A549 (cell line): ENCODE measurements at places on chromosomes 6 and 20. TPM values are rescaled to one million over a fixed set of nuclear protein-coding genes. Genes with fewer than 3 reads are reported as not detected.

- no peak for DNase-seq
These were observed 16.7 kb downstream of the UBE2V1 start for GRCh38 chr20:50096237-50096636.

GRCh38 chr6:32967151-32968091 lies 973 bp upstream of the BRD2 start:
- no peak for DNase-seq

DNA sequence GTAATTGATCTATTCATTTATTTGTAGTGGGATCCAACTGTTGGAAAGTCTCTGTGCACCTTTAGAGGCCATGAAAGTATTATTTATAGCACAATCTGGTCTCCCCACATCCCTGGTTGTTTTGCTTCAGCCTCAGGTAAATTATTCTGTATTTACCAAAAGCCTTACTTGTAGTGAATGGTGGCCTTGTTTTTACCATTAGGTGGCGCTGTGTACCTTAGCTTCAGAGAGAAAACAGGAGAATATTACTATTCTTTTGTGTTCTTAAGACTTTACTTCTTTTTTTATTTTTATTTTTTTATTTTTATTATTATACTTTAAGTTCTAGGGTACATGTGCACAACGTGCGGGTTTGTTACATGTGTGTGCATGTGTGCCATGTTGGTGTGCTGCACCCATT lies 23.7 kb downstream of the PEX7 start:
- DNase-seq: peak; percentile 56

GRCh38 chr6:132412656-132413498 lies 11.6 kb upstream of the MOXD1 start:
- DNase-seq: no peak

MYMX gene
- polyA plus RNA-seq: not detected in 3 replicates

PACRG gene
- polyA plus RNA-seq: 0.14 TPM in 1 of 3 replicates, not detected in the others

USP49 gene
- polyA plus RNA-seq: 3.6 to 4.3 TPM (median 4.1 TPM) in 3 replicates

DAAM2 gene
- polyA plus RNA-seq: not detected in 3 replicates

GFRAL gene
- polyA plus RNA-seq: not detected in 3 replicates

C20orf204 gene
- 0.49 to 0.69 TPM (median 0.59 TPM) in 3 replicates for polyA plus RNA-seq
